ENCODE measurements at places on chromosomes 3 and 15.

- DNase-seq = no peak
These were observed 149.4 kb downstream of the ADAMTS17 start for GRCh38 chr15:100192097-100193080.

GRCh38 chr3:188126276-188126675, 27.7 kb upstream of the LPP start:
- DNase-seq = peak; percentile 71

GRCh38 chr3:6262010-6262409, 598.9 kb upstream of the GRM7 start:
- DNase-seq = no peak

DNA sequence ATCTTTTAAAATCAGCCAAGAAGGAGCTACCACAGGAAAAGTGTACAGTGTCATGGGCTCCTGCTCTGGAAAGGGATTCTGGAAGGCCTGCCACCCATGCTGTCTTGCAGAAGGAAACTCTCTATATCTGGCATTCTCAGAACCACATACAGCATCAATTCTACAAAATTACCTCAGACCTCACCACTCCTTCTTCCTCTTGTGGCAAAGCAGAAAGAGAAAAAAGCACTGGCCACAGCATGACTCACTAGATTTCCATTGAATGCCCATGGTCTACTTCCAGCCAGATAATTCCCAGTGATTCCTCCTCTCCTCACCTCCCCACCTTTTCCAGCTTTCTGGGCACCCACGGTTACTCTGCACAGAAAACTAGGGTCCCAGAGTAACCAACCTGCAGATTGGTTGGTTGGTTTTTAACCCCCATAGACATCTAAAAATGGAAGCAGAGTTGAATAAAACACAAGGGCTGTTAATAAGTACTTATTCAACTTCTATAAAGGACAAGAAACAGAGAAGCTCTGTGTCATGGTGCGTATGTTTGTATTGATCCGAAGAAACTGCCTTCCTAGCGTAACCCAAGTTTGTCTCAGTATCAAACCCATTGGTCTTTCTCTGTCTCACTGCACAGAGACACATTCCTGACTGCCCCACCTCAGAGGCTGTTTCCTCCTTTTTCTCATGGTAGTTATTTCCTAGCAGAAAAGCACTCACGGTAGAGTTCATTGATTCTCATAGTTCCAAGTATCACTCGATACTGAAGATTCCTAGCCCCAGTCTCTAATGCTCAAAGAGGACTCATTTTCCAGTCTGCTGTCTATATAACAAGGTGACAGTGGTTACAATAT, 67.7 kb downstream of the LDHAL6B start:
- DNase-seq = peak; percentile 83

GRCh38 chr15:61080221-61081026, 148.7 kb downstream of the RORA start:
- DNase-seq = no peak

- no peak for DNase-seq
These were observed 631.5 kb downstream of the PYDC2 start for GRCh38 chr3:192092388-192093005.
